ENCODE measurements at places on chromosomes 3 and 15.

- no peak for DNase-seq
These were observed 377.0 kb downstream of the OCA2 start for GRCh38 chr15:27722102-27722501.

GRCh38 chr3:18012436-18012835 is 270.0 kb upstream of the TBC1D5 start:
- DNase-seq: no peak

- DNase-seq: no peak
These were observed 6.0 kb downstream of the CCDC12 start for GRCh38 chr3:46970391-46971091.

DNA sequence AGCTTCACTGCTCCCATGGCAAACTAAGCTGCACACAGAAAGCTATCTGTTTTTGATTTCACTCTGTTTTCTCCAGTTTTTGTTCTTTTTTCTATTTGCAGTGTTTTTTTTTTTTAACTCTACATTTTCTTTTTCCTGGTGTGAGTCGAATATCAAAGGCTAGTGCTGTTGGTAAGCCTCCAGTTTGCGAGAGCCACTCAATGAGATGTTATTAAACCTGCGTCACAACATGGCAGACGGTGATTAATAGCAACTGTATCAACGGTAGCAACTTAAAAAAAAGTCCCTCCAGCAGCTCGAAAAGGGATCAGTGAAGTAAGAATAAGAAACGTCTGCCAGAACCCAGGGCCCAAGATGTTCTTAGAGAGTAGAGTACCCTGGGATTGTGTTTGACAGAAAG is 84.1 kb downstream of the MEIS2 start:
- DNase-seq: no peak

GRCh38 chr3:40057077-40057476 is 247.7 kb downstream of the MYRIP start:
- DNase-seq: no peak

DNA sequence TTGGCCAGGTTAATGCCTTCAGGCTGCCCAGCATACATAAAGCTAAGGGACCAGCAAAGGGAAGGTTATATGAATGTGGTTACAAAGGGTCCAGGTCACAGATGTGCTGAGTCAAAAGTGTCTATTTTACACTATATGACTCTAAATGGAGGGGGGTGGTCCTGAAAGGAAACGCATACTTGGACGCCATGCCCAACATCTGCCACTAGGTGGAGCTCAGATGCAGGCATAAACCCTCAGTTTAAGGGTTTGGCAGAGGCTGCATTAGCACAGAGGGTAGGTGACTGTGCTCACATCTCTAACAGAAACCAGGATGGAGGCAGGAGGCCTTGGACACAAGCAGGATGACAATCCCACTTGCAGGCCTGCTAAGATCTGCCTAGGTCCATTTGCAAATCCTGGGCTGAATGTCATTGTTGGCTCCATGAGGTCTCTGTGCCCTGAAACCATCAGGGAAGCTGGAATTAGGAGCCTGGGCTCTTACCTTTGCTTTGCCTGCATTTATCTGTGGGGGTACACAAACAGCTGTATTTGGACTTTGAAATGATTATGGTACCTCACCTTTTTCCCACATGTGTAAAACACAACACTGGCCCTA is 55.8 kb downstream of the ZNF621 start:
- peak; percentile 63 for DNase-seq

DNA sequence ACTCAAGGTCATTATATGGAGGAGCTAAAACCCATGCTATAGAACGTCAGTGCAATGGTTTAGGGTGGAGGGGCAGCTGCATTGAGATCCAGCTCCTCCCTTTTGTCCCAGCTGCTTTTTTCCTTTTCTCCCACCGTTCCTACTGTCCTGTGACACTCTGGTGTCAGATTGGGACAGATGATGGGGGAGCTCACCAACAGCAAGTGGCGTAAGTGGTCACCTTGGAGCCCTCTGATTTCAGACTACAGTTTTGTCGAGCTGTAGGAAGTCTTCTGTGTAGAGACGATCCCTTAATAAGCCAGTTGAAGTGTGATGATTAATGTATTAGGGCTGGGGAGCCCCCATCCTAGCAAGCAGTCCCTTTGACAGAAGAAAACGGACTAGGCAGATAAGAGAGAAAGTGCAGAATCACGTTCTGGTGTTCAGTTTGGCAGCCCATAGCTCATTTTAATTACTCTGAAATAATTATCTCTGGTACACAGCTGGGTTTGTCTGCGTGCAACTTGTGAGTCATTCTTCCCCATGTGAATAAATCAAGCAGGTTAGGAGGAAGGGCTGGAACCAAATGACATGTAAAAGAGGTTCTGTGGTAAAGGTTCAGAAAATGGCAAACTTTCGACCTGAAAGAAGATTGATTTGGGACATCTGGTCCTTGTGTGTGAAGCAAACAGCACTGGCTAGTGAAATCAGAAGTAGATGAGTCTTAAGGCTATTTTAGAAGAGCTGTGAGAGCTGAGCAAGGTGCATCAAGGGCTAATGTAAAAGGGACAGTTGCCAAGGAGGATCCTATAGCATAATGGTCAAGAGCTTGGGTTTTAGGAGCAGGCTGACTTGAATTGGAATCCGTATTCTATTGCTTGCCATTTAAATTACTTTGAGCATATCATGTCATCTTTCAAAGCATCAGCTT is 241.4 kb downstream of the EDEM1 start:
- DNase-seq: no peak

- no peak for DNase-seq
These were observed 1063.0 kb upstream of the GBE1 start for GRCh38 chr3:82824491-82824890.

DNA sequence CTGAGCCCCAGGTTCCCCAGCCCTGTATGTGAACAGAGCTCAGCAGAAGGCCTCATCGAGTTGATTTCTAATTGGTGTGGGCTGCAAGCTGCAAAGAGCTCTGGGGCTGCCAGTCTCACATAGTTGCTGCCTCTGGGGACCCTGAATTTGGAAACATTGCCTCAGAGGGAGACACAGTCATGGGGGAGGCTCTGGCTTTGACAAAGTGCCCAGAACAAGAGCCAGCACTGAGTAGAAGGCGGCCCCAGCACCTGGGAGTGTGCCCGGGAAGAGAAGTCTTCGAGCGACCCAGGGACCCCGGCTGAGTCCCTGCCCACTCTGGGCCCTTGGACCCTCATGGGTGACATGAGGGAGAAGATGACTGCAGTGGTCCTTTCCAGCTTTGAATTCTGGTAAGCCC is 7.3 kb downstream of the NTRK3 start:
- DNase-seq: no peak

GRCh38 chr3:42226470-42227425 is 39.2 kb downstream of the CCK start:
- DNase-seq: no peak

DNA sequence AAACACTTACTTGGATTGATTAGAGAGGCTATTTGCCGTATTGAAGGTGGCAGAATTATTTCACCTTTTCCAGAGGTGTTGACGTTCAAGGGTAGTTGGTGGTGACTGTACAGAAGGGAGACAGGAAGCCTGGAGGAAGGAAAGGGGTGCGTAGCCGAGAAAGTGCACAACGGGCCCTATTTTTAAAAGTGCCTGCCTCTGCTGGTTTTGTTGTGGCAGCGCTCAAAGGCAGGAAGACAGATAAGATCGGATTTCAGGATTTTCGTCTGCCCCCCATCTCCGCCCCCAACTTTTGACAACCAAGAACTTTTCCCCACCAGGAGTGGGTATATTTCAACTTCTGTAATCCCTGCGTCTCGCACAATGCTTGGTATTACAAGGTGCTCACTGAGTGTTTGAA is 38.5 kb downstream of the SMAD3 start:
- peak; percentile 53 for DNase-seq

Measured in CD4-positive, alpha-beta T cell treated with Interferon alpha-2 for 1 hour (primary cell).